ENCODE measurements at places on chromosomes 16 and 17.
A peak's percentile ranks its signal among the peaks of the same experiment; 100 is the strongest.

DNA sequence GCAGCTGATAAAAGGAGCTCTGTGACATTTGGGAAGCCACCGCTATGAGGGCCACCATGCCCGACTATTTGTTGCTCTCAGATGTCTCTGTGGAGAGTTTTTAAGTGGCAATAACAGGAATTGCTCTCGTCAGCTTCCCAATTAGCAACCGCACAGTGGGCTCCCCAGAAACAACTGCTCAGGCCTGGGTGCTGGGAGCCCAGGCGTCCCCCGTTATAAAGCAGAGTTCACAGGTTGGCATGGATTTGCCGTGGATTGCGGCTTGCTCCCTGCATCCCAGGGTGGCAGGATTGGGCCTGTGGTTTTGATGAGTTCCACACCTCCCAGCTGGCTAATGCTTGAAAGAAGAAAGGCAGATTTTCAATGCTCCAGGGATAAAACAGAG lies 289.9 kb downstream of the CPPED1 start:
- no peak for DNase-seq

DNA sequence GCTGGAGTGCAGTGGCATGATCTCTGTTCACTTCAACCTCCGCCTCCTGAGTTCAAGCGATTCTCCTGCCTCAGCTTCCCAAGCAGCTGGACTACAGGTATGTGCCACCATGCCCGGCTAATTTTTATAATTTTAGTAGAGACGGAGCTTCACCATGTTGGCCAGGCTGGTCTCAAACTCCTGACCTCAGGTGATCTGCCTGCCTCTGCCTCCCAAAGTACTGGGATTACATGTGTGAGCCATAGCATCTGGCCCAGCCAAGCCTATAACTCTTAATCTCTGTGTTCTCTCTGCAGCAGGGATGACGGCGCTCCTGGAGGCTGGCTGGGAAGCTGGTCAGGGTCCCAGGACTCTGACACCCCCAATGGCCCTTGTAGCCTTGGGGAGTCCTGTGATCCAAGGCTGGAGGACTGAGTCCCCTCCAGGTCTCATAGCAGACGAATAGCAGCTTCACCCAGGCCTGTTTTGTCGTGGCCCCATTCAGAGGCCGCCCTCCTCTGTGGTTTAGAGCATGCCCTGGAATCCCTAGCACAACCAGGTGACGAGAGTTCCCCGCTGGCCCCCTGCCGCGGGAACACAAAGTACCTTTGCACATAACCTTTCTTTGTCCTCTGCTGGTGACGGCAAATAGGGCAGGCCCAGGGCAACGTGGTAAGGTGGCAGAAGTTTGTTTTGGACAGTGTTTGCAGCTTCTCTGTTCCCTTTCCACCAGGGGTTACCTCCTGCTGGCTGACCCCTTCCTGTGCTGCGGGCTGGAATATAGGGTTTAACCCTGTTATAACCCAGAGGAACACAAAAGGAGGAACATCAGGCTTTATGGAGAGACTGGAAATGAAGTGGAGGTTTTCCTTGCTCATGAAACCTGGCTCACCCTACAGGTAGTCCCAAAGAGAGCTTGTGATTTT lies 43.0 kb upstream of the TOB1 start:
- DNase-seq, result no peak

DNA sequence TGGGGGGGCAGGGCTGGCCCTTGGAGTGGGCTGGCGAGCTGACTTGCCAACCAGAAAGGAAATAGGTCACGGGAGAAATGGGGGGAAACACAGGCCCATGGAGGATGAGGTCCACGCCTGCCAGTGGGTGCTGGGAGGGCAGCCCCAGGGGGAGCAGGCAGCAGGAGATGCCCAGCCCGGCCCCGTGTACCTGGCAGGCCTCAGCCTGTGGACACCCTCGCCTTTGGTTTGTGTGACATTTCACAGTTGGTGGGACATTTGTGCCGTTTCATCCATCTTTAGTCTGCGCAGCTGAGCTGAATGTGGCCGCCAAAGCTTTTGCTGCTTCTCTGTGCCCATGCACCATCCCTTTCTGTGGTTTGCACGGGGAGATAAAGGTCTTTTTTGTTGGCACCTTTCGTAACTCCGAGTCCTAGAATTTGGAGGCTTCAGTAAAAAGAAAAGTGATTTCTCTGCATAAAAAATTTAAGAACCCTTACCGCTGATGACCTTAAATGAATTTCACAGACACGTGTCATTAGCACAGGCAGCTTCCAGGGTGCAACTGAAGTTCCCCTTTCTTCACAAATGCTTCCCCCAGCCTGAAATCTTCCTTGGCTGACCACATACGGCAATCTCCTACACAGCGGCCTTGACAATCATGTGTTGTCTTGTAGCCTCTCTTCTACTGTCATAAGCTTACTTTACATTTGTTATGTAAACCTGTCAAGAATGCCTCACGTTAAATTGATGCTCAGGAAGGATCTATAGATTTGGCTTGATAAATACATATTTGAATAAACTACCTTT lies 193.6 kb downstream of the RPTOR start:
- no peak for DNase-seq

GRCh38 chr17:42681976-42682721 lies at the start of gene CNTNAP1:
TSS of gene CNTNAP1 (plus strand) at chr17:42682531. CDS start at chr17:42682830, 299 bp downstream.
- no peak for DNase-seq

DNA sequence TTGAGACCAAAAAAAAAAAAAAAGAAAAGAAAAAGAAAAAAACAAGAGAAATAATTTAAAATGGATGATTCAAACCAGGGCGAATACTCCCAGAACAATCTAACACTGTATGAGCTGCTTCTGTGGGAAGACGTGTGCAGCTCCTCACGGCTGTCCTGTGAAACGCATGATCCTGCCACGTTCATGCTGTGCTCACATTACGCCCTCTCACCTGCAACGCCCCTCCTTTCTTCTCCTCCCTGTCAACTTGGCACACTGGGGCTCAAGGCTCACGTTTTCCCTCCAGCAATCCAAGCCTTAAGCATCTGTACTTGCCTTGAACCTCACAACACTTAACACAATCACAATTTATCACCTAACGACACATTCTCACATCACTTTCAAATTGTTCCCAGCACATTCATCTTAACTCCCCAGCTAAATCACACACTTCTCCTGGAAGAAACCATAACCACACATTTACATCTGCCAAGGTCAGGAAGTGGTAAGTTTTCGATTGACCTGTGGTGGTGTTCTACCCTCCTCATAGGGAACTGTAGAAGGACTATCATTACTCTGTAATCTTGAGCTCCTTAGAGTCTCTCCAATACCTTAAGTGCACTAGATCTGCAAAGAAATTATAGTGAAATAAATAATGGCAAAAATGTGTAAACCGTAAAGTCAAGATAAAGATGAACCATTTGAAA lies 29.1 kb downstream of the MBTPS1 start:
- DNase-seq, result no peak

DNA sequence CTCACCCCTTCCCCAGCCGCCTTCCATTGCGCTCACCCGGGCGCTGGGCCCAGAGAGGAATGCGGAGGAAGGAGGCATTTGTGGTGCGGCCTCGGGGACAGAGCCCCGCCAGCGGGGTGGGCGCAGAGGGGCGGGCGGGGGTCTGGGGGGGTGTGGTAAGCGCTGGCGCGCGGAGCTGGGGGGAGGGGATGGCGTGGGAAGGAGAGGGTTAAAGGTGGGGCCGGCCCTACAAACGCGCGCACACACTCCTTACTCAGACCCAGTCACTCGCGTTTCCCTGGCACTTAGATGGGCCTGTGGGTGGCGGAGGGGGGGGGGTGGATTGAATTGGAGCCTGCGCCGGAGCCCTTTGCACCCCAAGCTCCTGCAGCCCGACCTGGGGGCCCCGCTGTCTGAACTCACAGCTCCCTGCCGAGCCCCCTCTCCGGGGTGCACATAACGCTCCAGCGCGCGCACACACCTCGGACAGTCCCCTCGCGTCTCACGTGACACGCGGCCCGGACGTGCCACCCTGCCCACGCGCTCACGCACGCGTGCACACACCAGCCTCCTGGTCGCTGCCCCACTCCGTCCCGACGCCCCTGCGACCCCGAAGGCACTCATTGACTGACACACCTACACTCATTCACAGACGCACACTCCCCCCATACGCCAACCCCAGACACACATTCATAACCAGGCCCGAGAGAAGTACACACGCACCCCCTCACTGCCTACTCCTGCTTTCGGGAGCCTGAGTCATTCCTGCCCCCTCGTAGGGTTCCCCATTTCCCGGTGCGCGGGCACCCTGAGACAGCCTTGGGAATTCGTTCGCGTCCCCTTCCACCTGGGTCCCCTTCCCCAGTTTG lies 844 bp downstream of the TBKBP1 start:
- DNase-seq, result no peak

GRCh38 chr17:63382826-63383225 lies 63.3 kb downstream of the CYB561 start:
- no peak for DNase-seq

- DNase-seq, result no peak
Measured at GRCh38 chr17:4116516-4116915, 26.3 kb downstream of the ZZEF1 start.

GRCh38 chr17:46908068-46908737 lies 14.8 kb upstream of the GOSR2 start:
- DNase-seq, result no peak

DNA sequence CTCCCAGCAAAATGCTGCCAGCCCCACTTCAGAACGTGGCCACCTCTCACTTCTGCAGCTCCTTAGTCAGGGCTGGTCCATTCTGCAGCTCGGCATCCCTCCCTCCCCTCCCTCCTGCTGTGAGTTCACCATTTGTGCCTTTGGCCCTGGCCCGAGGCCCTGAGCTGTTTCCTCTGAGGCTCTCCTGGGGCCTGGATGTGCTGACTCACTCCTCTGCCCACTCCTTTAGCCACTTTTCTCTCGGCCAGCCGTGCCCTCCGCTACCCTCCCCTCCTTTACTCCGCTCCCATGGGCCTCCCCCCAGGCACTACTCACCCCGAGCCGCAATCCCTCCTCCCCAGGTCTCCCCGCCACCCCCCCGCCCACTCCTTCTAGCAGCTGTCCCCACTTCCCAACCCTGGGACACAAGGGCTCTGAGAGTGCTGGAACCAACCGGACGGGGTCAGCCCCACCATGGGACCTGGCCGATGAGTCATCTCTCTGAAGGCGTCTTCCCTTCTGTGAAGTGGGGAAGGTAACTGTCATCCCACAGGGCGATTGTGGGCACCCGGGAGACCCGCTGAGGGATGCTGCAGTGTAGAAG lies 11.5 kb downstream of the KCNG4 start:
- DNase-seq, result no peak

GRCh38 chr16:24825696-24826095 lies 20.1 kb upstream of the SLC5A11 start:
- DNase-seq, result no peak

DNA sequence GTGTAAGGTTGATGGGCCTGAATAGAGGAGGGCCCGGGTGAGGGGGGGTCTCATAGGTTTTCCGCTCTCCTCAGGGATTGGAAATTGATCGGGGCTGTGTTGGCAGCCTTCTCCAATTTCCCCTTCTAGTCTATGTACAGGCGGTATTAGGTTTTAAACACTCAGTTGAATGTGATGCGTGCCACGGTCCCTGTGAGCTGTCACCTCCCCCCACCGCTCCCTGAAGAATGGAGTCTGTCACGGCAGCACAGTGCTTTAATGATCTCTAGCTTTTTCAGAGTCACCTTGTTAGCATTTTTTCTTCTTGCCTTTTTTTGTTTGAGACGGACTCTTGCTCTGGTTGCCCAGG lies 800 bp downstream of the COX4I1 start:
- DNase-seq, result no peak

- DNase-seq, result no peak
Measured at GRCh38 chr16:86389566-86390328, 120.6 kb upstream of the FOXF1 start.

DNA sequence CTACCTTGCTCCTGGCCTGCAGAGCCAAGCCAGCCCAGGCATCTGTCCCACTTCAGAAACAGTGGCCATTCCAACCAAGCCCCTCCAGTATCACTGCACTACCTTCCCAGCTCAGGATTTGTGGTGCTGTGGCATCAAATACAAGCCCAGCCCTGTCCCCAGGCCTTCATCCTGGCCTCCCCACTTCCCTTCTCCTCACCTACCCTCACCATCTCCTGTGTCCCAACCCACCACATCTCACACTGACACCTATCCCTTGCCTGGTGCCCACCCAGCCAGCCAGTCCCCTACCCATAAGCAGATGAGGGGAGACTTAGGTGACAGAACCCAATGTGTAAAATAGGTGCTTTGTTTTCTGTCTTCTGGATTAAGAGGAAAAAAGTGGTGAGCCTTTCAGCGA lies 66.0 kb upstream of the CDH5 start:
- DNase-seq, result no peak

- peak; percentile 53 for DNase-seq
Measured at GRCh38 chr17:82781894-82782274, 30.0 kb downstream of the TBCD start.

DNA sequence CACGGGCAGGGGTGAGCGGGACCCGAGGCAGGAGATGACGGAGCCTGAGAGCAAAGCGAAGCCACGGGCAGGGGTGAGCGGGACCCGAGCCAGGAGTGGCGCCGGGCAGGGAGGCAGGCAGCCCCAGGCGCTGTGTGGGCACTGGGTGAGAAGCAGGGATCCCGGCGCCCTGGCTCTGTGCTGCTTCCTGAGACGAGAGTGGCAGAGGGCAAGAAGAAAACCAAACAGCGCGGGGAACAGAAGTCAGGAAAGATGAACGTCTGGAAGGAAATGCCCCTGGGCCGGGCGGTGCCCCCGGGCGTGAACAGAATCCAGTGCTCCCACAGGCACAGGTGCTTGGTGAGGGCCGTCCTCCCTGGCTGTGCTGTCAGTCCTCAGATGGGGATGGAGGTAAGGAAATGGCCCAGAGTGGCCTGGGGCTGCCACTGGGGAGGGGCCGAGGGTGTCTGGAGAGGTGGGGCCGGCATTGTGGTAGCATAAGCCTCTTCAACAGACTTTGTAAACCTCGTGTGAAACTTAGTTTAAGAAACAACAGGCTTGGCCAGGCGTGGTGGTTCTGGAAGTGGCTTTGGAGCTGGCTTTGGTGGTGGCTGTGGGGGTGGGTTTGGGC lies 9.8 kb downstream of the ASPSCR1 start:
- no peak for DNase-seq

GRCh38 chr17:17518014-17518413 lies 21.8 kb upstream of the RASD1 start:
- no peak for DNase-seq

DNA sequence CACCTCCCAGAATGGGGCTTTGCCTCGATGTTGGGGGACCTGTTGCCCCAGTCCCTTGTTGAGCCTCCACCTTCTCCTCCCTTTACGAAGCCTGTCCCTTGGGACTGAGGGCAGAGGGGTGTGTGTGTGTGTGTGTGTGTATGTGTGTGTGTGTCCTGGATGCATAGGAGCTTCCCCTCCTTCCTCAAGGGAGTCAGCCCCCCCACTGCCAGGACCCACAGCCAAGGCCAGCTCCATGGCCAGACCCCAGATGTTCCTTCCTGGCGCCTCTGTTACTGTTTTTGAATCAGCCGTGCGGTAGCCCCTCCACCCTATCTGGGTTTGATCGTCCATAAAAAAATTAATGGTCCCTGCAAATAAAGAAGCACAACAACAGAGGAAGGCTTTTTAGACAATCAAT lies 17.7 kb upstream of the DOK4 start:
- no peak for DNase-seq

DNA sequence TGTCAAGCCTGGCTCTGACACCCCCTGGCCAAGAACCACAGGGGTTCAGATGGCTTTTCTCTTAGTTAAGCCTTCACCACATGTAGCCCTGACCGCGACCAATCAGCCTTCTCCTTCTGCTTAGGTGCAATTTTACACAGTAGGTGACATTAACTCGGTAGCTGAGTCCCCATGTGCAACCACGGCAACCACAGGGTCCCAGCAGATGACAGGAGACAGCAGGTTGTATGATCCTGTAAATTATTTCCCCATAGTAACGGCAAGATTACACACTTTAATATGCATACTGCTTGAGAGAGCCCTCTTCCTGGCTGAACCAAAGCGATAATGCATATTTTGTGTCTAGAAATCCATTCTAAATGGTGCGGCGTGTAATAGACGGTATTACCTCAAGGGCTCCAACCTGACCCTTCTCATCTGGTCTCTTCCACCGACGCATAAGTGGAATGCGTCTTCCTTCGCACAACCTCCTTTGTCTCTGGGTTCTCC lies 458.7 kb upstream of the ZFHX3 start:
- no peak for DNase-seq
